ENCODE measurements at places on chromosomes 13 and 19.

GRCh38 chr13:95387733-95388207, 86.5 kb upstream of the ABCC4 start:
- no peak for DNase-seq

GRCh38 chr13:100596516-100596915, 7.9 kb upstream of the GGACT start:
- DNase-seq: no peak

- no peak for DNase-seq
Observed at GRCh38 chr13:47837104-47837880, 163.8 kb downstream of the SUCLA2 start.

DNA sequence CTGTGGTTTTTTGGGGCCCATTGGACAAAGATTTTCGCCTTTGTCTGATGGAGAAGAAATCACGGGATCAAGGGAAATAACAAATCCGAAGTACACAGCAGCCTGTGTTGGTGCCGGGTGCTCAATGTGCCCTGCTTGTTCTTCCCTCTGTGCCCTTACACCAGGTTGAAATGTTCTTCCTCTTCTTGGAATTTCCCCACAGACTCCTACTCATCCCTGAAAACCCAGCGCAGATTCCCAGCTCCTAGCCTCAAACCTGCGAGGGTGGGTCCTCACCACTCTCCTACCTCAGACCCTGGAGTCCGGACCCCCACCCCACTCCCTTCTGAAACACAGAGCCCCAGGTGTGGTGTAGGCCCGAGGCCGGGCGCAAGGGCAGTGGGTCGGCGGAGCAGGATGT, 4.9 kb upstream of the ACP4 start:
- DNase-seq: no peak

- DNase-seq: no peak
Observed at GRCh38 chr13:73465617-73465971, 406.8 kb downstream of the KLF5 start.

DNA sequence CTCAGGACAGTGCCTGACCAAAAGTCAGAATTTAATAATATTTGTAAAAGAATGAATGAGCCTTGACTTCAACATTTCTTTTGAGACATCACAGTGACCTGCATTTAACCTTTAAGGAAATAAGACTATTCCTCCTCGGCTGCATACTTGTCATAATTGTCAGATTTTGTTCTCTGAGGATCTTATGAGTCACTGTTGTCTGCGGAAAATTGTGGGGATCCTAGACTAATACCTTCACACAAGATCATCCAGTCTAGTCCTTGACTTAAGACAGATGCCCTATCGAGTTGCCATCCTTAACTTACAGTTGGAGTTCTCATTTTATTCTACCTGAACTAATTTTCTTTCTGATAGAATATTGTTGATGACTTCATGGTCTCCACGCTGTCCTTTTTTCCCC, 198.4 kb downstream of the DLEU7 start:
- no peak for DNase-seq

DNA sequence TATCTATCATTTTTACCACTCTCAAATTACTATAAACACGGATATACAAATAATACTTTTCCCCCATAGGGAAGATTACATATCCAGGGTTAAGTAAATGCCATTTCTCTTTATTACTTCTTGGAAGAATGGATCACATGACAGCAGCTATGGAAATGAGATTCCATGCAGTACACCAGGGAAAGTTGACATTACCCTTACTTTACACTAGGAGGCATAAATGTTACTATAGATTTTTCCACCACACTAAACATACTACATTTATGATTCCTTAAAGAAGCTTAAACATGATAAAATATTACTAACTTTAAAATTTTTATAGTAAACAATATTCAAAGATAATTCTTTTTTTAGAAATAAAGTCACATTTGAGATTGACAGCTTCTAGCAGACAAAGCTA, 611.4 kb downstream of the PCDH9 start:
- DNase-seq: no peak

- no peak for DNase-seq
Observed at GRCh38 chr19:49749771-49750170, 13.3 kb downstream of the TSKS start.

GRCh38 chr13:46496086-46496485, 56.9 kb upstream of the LRCH1 start:
- DNase-seq: no peak

GRCh38 chr13:71380191-71380590, 486.8 kb downstream of the DACH1 start:
- no peak for DNase-seq

GRCh38 chr13:34214686-34215085, 396.7 kb downstream of the RFC3 start:
- no peak for DNase-seq

GRCh38 chr13:113817860-113818691, 45.8 kb downstream of the GAS6 start:
- no peak for DNase-seq

GRCh38 chr19:18915639-18916038, 3.5 kb downstream of the COPE start:
- peak; percentile 41 for DNase-seq

DNA sequence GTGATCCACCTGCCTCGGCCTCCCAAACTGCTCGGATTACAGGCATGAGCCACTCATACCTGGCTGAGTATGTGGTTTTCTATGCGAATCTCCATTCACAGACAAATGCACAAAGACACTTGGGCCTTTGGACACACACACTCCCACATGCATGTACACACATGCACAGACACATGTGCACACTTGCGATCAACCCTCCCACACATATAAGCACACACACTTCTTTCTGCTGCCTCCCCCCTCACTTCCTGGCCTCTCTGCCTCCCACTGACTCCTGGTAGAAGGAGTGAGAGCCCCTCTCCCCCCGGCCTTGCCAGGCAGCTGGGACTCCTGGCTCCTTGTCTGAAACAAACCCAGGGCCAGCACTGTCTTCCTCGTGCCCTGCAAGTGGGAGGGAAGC, 29.3 kb upstream of the PLEKHF1 start:
- no peak for DNase-seq

DNA sequence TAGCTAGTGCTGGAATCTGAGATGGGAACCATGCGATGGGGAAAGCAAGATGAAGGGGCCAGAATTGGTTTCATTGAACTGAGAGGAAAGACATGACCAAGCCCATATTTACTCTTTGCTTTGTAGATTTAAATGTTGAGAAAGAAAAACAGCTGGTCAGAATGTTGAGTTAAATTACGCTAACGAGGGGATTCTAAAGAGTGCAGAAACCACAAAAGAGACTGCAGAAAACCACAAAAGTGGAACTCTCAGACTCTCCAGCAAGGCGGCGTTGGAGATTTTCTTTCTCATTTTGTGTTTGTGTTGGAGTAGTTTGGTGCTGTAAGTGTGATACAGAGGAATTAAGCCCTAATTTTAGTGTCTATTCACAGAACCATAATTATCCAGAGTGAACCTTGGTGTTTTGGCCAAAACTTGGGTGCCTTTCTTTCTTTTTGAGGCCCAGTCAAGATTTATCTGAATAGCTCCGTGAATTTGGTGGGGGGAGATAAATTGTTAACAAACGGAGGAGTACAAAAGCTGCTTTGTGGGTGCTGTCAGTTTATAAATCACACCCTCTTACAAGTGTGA, 26.3 kb downstream of the SAE1 start:
- DNase-seq: no peak

DNA sequence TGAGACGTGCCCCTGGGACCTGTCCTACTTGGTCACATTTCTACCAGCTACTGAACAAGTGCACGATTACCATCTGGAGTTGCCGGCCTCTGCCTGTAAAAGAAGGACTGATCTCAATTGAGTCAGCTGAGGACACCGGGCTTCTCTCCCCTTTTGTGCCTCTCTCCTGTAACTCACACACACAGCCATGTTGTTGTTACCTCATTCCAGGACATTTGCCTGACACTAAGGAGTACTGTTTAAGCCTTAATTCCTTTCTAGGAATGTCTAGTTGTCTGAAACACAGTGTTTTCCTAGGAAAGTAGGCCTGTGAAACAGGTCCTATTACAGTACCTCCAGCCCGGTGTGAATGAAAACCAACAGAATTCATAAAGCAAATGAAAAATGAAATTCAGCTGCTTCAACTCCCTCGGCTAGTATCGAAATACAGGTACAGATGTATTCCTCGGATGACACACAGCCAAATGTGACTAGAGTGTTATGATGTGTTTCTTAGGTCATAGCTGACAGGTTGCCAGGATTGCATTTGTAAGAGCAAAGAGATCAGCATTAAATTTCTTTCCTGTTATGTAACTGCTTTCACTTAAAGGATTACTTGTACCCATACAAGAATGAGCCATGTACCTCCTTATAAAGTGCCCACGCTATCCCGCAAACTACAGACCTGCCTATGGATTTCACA, 152.0 kb upstream of the IRS2 start:
- no peak for DNase-seq

DNA sequence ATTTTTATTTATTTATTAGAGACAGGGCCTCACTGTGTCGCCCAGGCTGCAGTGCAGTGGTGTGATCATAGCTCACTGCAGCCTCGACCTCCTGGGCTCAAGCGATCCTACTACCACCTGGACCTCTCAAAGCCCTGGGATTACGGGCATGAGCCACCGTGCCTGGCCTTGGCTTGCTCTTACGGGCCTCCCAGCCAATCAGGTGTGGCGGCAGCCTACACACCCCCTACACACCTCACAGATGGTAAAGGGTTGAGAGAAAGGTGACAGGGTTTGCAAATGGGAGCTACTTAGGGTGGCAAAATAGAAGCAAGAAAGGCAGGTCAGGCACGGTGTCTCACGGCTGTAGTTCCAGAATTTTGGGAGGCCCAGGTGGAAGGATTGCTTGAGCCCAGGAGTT, 1.0 kb upstream of the ZBTB32 start:
- DNase-seq: no peak

DNA sequence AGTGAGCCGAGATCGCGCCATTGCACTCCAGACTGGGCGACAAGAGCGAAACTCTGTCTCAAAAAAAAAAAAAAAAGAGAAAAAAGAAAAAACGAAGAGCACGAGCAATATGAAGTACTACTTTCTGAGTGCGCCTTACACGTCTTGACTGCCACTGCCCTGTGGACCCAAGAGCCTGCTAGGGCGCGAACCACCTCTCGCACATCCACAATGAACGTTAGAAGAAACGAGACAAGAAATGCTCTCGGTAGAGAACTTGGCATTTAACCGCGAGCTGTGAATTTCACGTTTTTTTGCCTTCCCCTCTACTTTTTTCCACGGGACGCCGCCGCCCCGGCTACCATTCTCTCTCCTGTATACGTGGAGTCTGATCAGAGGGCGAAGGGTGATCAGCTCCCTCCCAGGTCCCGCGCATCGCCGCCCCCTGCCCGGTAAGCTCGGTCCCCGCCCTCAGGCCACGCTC, 454 bp downstream of the TIMM44 start:
- DNase-seq: peak; percentile 13

- DNase-seq: no peak
Observed at GRCh38 chr19:24098359-24098758, 11.4 kb downstream of the ZNF254 start.

All from activated naive CD4-positive, alpha-beta T cell treated with anti-CD3 and anti-CD28 coated beads, Interleukin-2, amount 50 U/mL, for 16 hours (primary cell).